T-cell (primary cell): ENCODE measurements at places on chromosomes 12 and 14. TPM values are rescaled to one million over a fixed set of nuclear protein-coding genes. Genes with fewer than 3 reads are reported as not detected.

SLC7A8 gene
- total RNA-seq, result 1.9 TPM

- H3K27me3 ChIP-seq, result no peaks in the 10 kb centered on the region
- no peaks in the 10 kb centered on the region for H3K36me3 ChIP-seq
Observed at GRCh38 chr12:22415342-22416309, 81.1 kb upstream of the ST8SIA1 start.

PTPN21 gene
- not detected for total RNA-seq

DNA sequence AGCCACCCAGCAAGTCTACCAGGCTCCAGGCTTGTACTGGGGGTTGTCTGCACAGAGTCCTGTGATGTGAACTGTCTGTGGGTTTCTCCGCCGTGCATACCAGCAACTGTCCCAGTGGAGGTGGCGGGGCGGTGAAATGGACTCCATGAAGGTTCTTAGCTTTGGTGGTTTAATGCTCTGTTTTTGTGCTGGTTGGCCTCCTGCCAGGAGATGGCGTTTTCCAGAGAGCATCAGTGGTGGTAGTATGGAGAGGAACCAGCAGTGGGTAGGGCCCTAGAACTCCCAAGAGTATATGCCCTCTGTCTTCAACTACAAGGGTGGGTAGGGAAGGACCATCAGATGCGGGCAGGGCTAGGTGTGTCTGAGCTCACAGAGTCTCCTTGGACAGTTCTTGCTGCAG lies 303.8 kb downstream of the TMEM121 start:
- H3K27ac ChIP-seq, result no peak overlapping the region
- H3K36me3 ChIP-seq, result no peaks in the 10 kb centered on the region
- DNase-seq, result no peak
- no peaks in the 10 kb centered on the region for H3K27me3 ChIP-seq
- H3K4me3 ChIP-seq, result no peak overlapping the region

PGF gene
- total RNA-seq, result not detected

DNA sequence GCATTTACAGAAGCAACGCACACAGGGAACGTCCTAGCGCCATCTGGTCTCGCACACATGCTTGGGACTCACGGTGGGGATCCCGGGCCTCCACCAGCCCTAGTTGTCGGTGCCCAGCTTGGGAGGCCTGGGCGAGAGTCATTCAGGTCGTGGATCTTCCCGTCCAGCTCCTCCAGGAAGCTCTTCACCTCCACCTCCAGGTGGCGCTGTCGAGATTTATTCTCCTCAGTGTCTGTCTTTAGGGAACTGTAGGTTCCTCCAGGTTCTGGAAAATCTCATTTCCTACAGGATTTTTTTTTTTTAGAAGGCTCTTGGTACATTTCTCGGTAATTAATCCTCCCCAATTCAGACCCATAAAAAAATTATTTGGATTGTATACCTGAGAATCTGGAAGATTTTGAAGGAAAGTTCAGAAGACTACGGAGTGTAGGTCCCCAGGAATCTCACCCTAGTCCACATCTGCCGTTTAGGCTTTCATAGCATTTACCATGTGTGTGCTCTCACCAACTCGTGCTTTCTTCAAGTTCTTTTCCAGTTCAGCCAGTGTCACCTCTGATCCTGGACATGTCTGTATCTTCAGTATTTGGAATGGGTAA lies 910.0 kb downstream of the TMEM121 start:
- no peak for DNase-seq
- no peak overlapping the region for H3K4me3 ChIP-seq
- peaks cover 2% of the 10 kb centered on the region for H3K27me3 ChIP-seq
- H3K36me3 ChIP-seq, result no peaks in the 10 kb centered on the region

GRCh38 chr12:14403293-14403692 lies 37.8 kb downstream of the ATF7IP start:
- H3K36me3 ChIP-seq, result no peaks in the 10 kb centered on the region
- no peaks in the 10 kb centered on the region for H3K27me3 ChIP-seq
- H3K4me3 ChIP-seq, result no peak overlapping the region
- peak overlapping the region; percentile 73 for H3K27ac ChIP-seq

DNA sequence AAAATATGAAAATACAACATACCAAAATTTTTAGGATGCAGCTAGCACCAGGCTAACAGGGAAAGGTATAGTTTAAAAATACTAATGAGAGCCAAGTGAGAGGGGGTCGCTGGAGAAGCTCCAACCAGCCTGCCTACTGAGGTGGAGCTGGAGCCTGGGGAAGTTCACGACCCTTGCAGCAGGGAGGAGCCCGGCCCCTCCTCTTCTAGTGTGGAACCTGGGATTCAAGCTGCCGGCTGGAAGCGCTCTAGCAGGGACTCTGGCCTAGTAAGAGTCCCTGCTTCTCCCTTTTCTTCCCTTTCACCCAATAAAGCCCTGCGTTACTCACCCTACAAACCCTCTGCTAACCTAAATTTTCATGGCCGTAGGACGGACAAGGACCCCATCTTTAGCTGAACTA lies 5.0 kb upstream of the KCNK13 start:
- H3K4me3 ChIP-seq, result no peak overlapping the region
- H3K4me1 ChIP-seq, result peaks cover 15% of the 10 kb centered on the region
- H3K27me3 ChIP-seq, result peaks cover 23% of the 10 kb centered on the region
- H3K27ac ChIP-seq, result no peak overlapping the region
- DNase-seq, result no peak

DNA sequence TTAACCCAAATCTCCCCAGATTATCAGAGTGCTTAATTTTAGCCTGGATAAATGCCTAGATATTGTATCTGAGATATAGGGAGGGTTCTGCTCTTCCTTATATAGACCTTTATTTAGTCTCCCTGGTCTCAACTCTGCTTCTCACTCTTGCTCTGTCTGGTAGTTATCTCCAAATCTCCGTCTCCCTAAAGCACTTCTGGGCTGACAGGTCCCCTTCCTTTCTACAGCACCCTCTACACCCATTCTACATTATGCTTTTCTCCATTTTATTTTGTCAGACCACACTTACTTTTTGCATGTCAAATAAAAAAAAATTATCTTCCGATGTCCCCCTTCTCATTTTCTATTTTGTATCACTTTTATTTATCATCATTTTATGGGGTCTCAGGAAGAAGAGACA lies 2.0 kb upstream of the ERC1 start:
- no peak for DNase-seq
- H3K27me3 ChIP-seq, result no peaks in the 10 kb centered on the region
- no peak overlapping the region for H3K4me3 ChIP-seq
- no peaks in the 10 kb centered on the region for H3K36me3 ChIP-seq

DNA sequence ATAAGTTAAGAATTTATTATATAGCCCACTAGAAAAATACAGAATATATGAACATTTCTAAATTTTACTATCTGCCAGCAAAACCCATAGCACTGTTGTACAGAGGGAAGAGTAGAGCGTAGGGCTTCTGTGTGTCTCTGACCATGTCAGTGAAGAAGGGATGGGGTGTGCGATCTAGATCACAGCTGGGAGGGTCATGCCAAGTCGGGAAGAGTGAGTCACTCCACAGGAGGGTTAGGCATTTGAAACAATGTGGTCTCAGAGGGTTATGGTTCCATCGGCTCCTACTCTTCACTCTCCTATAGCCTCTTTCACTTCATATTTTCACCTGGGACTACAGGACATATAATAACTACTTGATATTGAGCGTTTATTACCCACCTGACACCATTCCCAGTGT lies 185.1 kb upstream of the DDHD1 start:
- H3K27ac ChIP-seq, result no peak overlapping the region
- no peaks in the 10 kb centered on the region for H3K36me3 ChIP-seq
- no peaks in the 10 kb centered on the region for H3K4me1 ChIP-seq
- no peak overlapping the region for H3K4me3 ChIP-seq
- DNase-seq, result no peak
- H3K27me3 ChIP-seq, result no peaks in the 10 kb centered on the region

DNA sequence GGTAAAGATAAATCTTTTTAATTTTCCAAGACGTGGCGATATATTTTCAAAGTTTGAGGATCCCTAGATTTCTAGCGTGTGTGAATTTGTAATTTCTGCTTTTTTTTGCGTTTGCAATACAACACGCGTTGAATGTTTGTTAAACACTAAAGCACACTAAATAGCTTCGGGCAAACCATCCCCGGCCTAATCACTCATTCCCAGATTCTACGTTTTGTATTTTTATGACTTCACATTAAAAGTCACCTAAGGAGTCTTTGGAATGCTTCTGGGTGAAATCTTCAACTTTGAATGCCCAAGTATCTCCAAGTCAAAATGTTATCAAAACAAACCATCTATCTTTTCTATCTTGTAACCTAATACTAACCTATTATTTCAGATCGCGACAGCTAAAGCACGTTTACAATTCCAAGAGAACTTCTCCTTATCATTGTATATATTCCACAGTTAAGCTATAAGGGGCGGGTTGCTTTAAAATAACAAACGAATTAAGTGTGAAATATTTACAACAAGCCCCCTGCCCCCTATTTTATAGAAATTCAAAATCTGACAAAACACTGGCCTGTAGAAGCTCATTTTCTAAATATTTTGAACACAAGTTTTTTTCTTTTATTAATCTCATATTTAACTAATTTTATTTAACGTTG lies 1.1 kb downstream of the ALX1 start:
- peaks cover 29% of the 10 kb centered on the region for H3K27me3 ChIP-seq
- no peak overlapping the region for H3K27ac ChIP-seq
- H3K4me1 ChIP-seq, result no peaks in the 10 kb centered on the region
- H3K36me3 ChIP-seq, result no peaks in the 10 kb centered on the region
- no peak for DNase-seq

- H3K4me3 ChIP-seq, result no peak overlapping the region
- DNase-seq, result no peak
- H3K27ac ChIP-seq, result no peak overlapping the region
- no peaks in the 10 kb centered on the region for H3K4me1 ChIP-seq
Observed at GRCh38 chr14:82528016-82528415, 994.4 kb upstream of the SEL1L start.

IAPP gene
- not detected for total RNA-seq

DNA sequence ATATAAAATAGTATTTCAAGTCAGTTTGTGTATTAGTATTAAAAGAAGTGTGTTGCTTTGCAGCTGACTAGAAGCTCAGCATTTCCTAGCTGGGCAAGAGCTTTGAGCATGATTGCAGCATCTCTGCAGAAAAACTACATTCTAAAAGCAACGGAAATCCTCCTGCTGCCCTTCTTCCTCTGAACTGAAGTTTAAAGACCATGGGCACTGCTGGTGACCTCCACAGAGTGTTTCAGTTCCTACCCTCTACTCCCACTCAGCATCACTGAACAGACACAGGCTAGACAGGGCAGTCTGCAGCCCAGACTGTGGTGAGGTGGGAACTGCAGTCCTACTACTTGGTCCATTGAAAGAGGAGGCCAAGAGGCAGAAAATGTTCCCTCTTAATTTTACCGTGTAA lies 59.0 kb downstream of the FAR2 start:
- no peak overlapping the region for H3K27ac ChIP-seq
- H3K27me3 ChIP-seq, result no peaks in the 10 kb centered on the region
- H3K4me3 ChIP-seq, result no peak overlapping the region
- no peak for DNase-seq
- H3K4me1 ChIP-seq, result no peaks in the 10 kb centered on the region

GRCh38 chr14:64324461-64324860 lies 30.3 kb upstream of the ESR2 start:
- no peaks in the 10 kb centered on the region for H3K4me1 ChIP-seq
- no peak overlapping the region for H3K4me3 ChIP-seq
- no peak overlapping the region for H3K27ac ChIP-seq
- no peaks in the 10 kb centered on the region for H3K27me3 ChIP-seq
- no peaks in the 10 kb centered on the region for H3K36me3 ChIP-seq

DNA sequence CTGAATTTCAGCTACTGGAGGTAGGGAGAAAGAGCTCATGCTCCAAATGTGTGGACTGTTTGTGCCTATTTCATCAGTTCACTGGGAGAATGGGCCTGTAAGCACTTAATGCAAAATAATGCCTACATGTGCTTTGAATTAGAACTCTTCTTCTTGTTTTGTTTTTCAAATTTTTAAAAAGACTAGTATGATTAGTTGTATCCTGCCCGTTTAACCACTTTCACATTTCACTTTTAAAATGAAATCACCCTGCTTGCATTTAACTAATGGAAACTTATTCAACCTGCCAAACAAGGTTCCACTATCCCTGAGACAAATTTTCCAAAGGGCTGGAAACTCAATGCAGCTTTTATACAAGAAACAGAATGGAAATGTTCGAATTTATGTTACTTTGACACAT lies 79.7 kb downstream of the SAMD4A start:
- H3K27ac ChIP-seq, result no peak overlapping the region
- no peaks in the 10 kb centered on the region for H3K27me3 ChIP-seq
- H3K4me3 ChIP-seq, result no peak overlapping the region
- DNase-seq, result no peak

GRCh38 chr12:10363914-10364814 lies 25.7 kb downstream of the KLRK1 start:
- no peak for DNase-seq
- H3K27ac ChIP-seq, result peak overlapping the region; percentile 78
- peak overlapping the region; percentile 86 for H3K4me3 ChIP-seq
- H3K36me3 ChIP-seq, result no peaks in the 10 kb centered on the region

DNA sequence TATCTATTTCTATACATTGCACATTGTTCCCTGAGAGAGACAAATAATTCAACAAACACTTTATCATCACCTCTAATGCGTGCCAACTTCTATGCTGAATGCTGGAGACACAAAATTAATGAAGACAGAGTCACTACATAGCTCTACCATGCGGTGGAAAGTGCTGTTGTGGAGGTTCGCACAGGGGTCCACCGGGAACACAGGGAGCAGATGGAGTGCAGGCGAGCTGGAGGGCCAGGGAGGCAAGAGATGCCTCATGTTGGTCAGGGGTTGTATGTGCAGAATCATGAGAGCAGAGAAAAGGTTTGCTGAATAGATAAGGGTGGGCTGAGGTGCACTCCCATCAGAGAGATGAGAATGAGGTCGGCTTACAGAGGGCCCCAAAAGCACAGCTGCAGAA lies 25.2 kb downstream of the FAM234B start:
- H3K27ac ChIP-seq, result no peak overlapping the region
- DNase-seq, result no peak
- no peaks in the 10 kb centered on the region for H3K27me3 ChIP-seq
- no peaks in the 10 kb centered on the region for H3K4me1 ChIP-seq
- H3K36me3 ChIP-seq, result peaks cover 12% of the 10 kb centered on the region

DNA sequence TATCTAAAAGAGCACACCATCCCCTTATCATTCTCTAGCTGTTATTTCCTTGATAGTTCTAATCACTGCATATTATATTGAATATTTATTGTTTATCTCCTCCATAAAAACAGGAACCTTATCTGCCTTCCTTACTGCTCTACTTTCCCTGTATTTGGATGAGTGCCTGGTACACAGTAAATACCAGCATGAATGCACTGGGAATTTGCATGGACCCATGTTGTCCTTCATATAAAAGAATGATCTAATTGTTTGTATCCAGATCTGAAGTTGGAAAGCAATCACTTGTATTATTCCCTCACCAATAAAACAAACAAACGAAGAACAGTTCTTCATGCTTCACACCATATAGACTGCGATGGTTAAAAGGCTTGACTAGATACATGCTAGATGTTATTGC lies 15.3 kb upstream of the CNOT2 start:
- H3K4me3 ChIP-seq, result no peak overlapping the region
- H3K4me1 ChIP-seq, result no peaks in the 10 kb centered on the region
- no peaks in the 10 kb centered on the region for H3K27me3 ChIP-seq
- H3K36me3 ChIP-seq, result no peaks in the 10 kb centered on the region
- no peak overlapping the region for H3K27ac ChIP-seq
- DNase-seq, result no peak

GRCh38 chr14:67240168-67240932 lies 885 bp upstream of the PALS1 start:
- peak; percentile 5 for DNase-seq
- peaks cover 7% of the 10 kb centered on the region for H3K4me1 ChIP-seq
- H3K4me3 ChIP-seq, result peak overlapping the region; percentile 87

TUNAR gene
- not detected for total RNA-seq

GRCh38 chr14:100146531-100147091 lies 12.8 kb downstream of the DEGS2 start:
- peaks cover 13% of the 10 kb centered on the region for H3K36me3 ChIP-seq
- H3K27ac ChIP-seq, result peak overlapping the region; percentile 34
- no peaks in the 10 kb centered on the region for H3K27me3 ChIP-seq
- peak overlapping the region; percentile 26 for H3K4me3 ChIP-seq
- DNase-seq, result no peak

OR6C3 gene
- not detected for total RNA-seq

PRPF39 gene
- 55.4 TPM for total RNA-seq
